ENCODE measurements at places on chromosomes 7 and 10. TPM values are rescaled to one million over a fixed set of nuclear protein-coding genes. Genes with fewer than 3 reads are reported as not detected.

Gene HNRNPA2B1
- total RNA-seq: 1,204 TPM

Gene ZNF488
- total RNA-seq: 11.0 TPM

Gene SDK1
- total RNA-seq: 0.72 TPM

Gene GIMAP7
- total RNA-seq: not detected

Gene PRLHR
- not detected for total RNA-seq

Gene CCDC136
- total RNA-seq: 3.6 TPM

Gene ITGB8
- 1.5 TPM for total RNA-seq

Gene EBF3
- total RNA-seq: 0.20 TPM

Gene LRRN3
- not detected for total RNA-seq

Gene PRKG1
- not detected for total RNA-seq

Gene EGFR
- 108 TPM for total RNA-seq

Gene UPK3BL2
- 5.0 TPM for total RNA-seq

Gene ANKRD26
- 3.2 TPM for total RNA-seq

Gene NUTM2A
- 0.05 TPM for total RNA-seq

Gene AP3M1
- 33.6 TPM for total RNA-seq
